ENCODE measurements at places on chromosomes 7 and 10.
A peak's percentile ranks its signal among the peaks of the same experiment; 100 is the strongest.

- no peak for DNase-seq
Observed at GRCh38 chr7:6486438-6487183, 38.9 kb upstream of the DAGLB start.

DNA sequence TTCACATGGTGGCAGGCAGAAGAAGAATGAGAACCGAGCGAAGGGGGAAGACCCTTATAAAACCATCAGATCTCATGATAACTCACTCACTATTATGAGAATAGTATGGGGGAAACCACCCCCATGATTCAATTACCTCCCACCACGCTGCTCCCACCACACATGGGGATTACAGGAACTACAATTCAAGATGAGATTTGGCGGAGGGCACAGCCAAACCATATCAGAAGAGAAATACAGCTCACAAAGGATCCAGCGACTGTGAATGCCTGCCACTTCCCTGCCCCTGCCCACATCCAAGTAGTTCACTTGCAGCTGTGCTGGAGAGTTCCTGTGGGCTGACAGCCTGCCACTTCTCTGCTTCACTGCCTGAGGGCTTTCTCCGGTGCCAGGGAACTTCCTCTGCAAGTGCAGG, 148.7 kb downstream of the C7orf25 start:
- DNase-seq: no peak

GRCh38 chr7:129536323-129536722, 34.0 kb downstream of the SMKR1 start:
- no peak for DNase-seq

GRCh38 chr7:7099584-7100014, 82.7 kb upstream of the C1GALT1 start:
- DNase-seq: peak; percentile 99

DNA sequence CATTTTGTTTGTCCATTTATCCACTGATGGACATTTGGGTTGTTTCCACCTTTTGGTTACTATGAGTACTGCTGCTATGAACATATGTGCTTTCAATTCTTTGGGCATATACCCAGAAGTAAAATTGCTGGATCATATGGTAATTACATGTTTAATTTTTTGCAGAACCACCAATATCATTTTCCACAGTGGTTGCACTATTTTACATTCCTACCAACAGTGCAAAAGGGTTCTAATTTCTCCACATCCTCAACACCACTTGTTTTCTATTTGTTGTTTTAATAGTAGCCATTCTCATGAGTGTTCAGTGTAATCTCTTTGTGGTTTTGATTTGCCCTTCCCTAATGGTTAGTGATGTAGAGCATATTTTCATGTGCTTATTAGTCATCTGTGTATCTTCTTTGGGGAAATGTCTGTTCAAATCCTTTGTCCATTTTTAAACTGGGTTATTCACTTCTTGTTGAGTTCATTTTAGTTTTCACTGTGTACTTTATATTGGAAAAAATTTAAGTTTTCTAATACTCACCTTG, 101.9 kb downstream of the HIBADH start:
- peak; percentile 70 for DNase-seq

GRCh38 chr10:59907918-59908807, 1.8 kb upstream of the CCDC6 start:
- peak; percentile 88 for DNase-seq

Measured in kidney tubule cell (primary cell).